GM10248 (cell line): ENCODE measurements at places on chromosomes 12 and 14.
A peak's percentile ranks its signal among the peaks of the same experiment; 100 is the strongest.

DNA sequence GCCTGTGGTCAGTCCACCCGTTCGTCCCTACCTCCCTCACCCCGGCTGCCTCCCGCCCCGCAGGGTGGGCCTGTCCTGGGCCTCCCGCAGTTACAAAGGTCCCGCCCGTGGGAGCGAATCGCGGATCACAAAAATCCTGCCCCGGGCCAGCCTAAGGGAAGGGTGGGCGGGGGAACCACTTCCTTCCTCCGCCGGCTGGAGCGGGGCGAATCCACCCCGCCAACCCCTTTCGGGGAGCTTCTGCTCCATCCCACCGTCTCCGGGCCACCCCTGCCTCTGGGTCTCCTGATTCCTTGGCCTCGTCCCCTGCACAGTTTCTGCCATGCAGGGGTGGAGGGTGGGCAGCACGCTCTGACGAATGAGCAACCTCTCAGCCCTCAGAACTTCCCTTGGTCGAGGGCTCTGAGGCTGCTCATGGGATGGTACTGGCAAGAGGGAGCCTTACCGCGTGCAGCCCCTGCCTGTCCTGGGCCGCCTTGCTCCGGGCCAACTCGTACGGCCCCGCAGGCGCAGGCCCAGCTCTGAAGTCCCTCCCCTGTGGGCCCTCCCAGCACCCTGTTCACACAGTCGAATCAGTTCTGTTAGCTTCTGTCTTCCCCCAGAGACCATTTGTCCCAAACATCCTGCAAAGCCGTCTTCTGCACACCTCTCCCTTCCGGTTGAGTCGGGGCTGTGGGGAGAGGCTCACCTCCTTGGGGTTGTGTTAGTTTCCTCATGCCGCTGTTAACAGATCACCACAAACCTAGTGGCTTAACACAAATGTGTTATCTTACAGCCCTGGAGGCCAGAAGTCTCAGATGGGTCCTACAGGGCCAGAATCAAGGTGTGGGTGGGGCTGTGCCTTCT is 589 bp upstream of the HVCN1 start:
- peak; percentile 80 for DNase-seq

DNA sequence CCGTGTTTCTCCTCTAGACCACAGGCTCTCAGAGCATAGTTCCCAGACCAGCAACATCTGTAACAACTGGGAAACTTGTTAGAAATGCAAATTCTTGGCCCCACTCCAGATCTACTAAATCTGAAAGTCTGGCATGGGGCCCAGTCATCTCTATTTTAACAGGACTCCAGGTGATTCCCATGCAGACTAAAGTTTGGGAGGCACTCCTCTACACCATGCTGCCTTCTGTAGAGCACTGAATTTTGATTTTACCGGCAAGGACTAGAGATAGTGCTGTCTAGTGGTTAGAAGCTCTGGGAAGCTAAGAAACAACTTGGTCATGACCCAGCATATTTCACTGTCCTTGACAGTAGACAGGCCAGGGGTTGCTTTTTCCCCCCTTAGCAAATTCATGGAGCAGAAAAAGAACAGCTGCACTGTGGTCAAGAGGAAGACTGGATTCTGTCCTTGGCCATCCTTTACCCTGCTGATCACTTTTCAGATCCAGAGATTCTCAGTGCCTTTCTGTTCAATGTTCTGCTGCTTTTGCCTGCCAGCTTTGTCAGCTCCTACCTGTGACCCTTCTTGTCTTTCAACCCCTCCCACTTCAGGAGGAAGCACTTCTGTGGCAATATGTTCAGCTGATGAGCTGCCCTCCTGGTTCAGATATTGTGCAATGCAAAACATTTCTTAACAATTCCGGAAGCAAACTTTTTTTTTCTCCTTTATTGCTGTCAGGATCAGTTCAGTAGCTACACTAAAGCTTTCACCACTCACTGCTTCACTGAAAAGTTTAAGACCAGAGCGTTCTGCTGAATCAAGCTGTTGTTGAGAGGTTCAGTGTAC is 133.8 kb upstream of the NUDT4 start:
- DNase-seq, result peak; percentile 23

DNA sequence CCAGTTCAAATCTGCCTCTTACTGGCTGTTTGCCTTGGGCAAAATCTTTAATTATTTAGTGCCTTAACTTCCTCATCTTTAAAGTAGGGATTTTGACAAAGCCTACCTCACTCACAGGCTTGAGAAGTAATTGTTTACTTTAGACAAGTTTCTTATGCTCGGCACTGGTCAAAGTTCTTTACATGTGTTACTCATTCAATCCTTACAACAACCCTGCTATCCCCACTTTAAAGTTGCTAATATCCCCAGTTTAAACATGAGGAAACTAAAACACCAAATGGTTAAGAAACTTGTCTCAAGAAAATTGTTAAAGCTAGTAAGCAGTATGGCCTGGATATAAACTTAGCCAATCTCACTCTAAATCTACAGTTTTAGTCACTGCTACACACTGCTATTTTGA is 204.0 kb upstream of the AVPR1A start:
- DNase-seq, result no peak

- no peak for DNase-seq
Observed at GRCh38 chr12:52285172-52285745, 6.1 kb downstream of the KRT81 start.

DNA sequence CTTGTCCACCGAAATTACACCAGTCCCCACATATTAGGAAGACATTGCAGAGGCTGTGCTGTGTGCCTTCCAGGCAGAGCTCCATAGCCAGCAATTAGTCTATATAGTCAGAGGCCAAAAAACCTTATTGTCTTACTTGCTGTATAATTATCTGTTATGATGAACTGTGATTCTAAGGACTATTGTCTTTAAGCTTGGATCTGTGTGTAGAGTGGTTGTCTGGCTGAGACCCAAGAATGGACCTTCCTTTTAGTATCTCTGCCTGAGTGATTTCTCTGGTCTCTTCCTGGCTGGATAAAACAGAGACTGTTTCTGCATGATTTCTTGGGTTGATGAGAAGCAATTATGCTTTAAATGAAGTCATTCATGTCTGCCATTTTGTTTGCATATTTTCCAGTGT is 465.3 kb downstream of the PRKD1 start:
- DNase-seq, result no peak

- no peak for DNase-seq
Observed at GRCh38 chr12:40099423-40099853, 6.4 kb downstream of the SLC2A13 start.

GRCh38 chr12:3224530-3224903 is 147.3 kb downstream of the TSPAN9 start:
- no peak for DNase-seq

GRCh38 chr12:20798554-20798953 is 12.0 kb upstream of the SLCO1B3 start:
- DNase-seq, result no peak

GRCh38 chr12:99981639-99982190 is 3.0 kb downstream of the ANKS1B start:
- DNase-seq, result no peak

DNA sequence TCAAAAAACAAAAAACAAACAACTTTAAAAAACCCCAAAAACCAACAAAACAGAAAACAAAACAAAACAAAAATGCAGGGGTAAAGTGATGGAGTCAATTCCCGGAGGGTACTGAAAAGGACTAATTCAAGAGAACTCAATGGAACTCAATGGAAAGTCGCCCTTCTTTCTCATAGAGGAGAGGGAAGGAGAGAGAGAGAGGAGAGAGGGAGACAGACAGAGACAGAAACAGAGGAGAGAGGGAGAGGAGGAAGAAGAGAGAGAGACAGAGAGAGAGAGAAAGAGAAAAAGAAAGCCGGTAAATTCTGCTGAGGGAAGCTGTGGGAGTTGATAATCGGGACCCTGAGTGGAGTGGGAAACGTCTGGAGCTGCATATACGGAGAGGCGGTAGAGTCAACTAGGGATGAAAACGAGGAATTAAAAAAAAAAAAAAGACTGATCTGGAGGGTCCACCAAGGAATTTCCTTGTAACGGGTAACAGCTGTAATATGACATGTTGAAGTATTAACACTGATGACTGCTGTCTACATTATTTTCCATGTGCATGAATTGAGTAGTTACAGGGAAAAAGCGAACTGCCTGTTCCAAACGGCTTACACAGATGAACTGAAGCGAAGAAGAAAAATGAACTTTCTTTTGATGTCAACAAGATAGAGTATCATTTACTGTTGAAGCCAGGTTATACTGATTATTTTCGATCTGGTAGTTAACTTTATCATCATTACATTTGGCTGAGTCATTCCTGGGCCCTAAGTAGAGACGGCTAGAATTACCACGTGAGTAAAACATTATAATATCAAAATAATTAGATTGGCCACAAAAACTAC is 934 bp upstream of the ZC2HC1C start:
- DNase-seq, result no peak

DNA sequence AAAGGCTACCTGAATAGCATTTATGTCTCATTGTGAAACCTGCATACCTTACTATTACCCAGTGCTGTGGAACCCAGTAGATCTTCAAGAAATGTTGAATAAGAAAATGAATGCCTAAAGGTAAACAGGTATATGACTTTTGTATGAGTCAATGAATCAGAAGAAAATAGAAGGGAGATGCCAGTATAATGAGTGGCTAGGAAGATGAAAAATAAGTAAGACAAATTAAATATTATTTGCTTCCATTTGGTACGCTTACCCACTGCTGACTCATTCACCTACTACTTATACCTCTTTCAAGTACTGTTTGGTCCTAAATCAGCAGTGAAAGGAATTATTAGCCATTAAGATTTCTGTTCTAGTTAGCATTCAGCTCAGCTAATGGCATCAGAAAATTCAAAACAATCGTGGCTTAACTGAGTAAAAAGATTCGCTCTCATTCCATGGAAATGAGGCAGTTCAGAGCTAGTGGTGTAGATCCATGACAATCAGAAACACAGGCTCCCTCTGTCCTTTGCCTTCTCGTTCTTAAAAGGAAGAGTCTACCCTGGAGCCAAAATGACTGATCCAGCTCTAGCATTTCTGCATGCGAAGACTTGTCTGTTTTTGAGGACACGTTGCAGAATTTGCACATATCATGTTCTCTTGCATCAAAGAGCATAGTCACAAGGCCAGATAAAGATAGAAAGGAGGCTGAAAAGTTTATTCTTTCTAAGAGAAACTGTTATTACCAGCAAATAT is 705.8 kb upstream of the USP15 start:
- no peak for DNase-seq

DNA sequence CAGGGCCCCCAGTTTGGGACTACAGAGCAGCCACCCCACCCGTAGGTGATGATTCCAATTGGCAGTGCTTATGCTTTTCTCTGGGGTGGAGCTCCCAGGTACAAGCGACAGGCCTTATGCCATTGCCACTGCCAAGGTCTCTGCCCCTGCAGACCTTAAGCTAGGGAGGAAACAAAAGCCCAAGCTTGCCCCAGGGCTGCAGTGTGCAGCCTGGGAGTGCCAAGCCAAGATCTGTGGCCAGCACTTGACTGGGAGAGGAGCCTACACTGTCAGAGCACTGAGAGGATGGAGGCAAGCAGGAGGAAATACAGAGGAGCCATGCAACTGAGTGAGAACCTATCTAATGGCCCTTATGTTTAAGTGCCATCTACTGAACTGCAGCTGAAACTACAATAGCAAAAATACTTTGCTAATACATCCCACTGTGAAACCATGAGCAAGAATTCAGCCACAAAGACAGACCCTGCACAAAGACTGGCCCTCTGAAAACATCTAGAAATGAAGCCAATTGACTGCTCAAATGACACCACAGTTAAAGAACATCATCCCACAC is 17.7 kb upstream of the ASCL1 start:
- DNase-seq, result no peak

DNA sequence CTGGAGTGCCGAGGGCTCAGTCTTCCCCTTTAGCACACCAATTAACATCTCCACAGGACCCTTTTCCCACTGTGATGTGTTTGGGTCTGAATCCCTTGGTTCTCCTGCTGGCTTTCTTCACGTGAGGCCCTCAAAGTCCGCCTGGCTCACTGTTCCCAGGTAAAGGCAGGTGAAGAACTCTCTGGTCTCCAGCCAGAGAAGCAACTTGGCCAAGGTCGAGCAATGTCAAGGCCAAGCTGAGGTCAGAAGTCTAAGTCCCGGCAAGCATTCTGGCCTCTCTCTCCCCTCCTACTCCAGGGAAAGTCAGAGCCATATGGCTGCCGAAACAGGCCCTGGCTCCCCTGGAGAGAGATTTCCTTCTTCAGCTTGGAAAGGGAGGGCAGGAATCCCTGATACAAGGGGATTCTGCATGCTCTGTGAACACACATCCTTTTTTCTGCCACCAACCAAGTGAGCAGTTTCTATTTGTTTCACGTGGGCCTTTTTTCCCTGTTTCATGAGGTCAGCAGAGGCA is 61.4 kb upstream of the ESRRB start:
- DNase-seq, result no peak

DNA sequence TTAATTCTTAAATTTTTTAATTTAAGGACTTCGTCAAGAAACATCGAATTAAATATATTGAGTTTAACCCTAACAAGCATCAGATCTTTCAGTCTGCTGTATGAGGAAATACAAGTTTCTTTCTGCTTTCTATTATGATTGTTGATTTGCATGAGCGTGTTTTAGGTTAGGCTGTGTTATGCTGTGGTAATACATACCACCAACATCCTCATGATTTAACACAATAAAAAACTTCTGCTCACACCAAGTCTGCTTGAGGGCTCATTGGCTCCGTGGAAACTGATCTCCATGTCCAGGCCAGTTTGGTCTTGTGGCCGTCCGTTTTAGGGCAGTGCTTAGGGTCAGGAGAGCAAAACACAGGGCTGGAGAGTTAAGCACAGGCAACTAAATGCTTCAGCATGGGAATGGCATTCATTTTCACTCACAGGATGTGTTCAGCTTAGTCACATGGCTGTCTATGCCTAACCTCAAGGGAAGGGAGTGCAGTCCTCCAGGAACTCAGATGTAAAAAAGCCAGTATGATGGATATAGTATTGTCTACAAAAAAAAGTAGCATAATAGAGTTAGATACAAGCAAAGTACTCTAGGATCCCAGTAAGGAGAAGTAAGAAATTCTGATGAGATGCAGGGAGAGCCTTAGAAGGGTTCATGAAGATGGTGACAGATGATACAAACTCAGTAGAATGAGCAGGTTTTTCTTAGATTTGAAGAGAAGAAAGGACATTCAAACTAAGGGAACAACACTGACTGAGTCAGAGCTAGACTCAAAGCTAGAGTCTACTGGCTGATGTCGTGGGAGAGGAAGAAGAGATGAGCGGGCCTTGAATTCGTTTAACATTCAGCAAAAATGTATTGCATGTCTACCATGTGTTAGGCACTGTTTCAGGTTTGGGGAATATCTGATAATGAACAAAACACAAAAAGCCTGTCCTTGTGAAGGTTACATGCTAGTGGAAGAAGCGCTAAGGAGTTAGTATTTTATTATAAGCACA is 16.3 kb downstream of the MARK3 start:
- DNase-seq, result no peak

DNA sequence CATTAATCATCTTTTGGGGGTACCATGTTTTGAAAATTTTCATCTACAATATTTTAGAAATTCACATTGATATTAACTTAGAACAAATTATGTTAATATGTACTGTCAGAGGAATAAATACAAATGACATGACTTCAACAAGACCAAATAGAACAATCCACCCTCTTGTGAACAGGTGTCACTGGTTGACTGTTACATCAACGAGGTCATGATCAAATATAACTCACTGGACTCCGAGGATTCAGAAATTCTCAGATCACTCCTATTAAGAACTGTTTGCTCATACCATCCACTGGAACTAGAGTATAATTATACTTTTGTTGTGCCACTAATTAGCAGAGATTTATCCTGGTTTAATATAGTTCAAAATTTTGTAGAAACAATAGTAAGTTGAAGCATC is 318.8 kb downstream of the PRKD1 start:
- DNase-seq, result no peak

- peak; percentile 93 for DNase-seq
Observed at GRCh38 chr14:104768437-104769323, 15.7 kb downstream of the SIVA1 start.
